Aorta (tissue), 5 donors: ENCODE measurements at places on chromosomes 3 and 15. TPM values are rescaled to one million over a fixed set of nuclear protein-coding genes. Genes with fewer than 3 reads are reported as not detected.

- no peaks in the 10 kb centered on the region for H3K27me3 ChIP-seq
- H3K36me3 ChIP-seq, result peaks cover 3% of the 10 kb centered on the region
- H3K4me3 ChIP-seq, result no peak overlapping the region
- DNase-seq, result no peak
- no peaks in the 10 kb centered on the region for H3K4me1 ChIP-seq
Observed at GRCh38 chr3:36484386-36484785, 104.1 kb downstream of the STAC start.

DNA sequence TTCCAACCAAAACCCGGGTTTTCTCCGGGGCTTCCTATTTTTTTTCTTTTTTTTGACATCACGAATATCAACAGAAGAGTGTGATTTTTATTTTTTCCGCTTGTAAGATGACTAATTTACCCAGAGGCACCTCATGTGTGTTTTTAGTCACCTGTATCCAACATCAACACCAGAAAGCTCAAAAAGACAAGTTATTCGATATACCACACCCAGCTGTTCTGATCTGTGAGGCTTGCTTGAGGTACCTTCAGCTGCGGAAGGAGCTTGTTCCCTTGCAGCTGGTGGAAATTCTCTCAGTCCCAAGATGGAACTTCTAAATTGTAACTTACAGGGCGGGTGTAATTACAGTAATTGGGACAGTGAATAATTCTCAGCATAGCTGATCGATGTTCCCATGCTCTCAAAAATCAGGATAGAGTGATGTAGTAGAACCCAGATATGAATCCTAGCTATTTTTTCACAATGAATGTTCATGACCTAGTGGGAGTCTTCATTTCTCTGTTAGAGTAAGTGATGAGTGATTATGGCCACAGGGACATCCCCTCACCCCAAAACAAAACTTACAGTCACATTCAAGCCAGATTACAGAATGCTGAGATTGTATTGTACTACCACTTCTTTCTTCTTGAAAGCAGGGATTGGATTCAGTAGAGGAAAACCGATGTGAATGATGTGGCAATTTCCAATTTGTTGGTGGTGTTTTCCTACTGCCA, 232.1 kb downstream of the AGBL1 start:
- H3K27ac ChIP-seq, result no peak overlapping the region
- no peak overlapping the region for H3K4me3 ChIP-seq
- H3K27me3 ChIP-seq, result peaks cover 1% of the 10 kb centered on the region
- no peaks in the 10 kb centered on the region for H3K36me3 ChIP-seq
- H3K4me1 ChIP-seq, result no peaks in the 10 kb centered on the region
- DNase-seq, result no peak

DNA sequence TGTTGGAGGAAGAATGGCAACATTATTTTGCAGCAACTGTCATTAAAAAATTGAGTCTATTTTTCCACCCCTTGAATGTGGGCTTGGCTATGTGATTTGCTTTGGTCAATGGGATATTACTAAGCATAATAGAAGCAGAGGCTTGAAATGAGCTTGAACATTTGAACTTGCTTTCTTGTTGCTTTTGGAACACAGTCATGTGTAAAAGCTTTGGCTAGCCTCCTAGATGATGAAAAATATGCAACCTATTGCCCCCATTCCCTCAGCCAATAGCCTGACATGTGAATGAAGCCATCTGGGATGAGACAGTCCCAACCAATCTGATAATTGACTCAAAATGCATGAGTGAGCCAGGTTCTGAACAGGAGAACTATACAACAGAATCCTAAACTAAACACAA, 78.4 kb downstream of the PLSCR2 start:
- no peak overlapping the region for H3K4me3 ChIP-seq
- H3K27me3 ChIP-seq, result no peaks in the 10 kb centered on the region
- no peaks in the 10 kb centered on the region for H3K36me3 ChIP-seq
- no peak for DNase-seq
- no peak overlapping the region for H3K27ac ChIP-seq

- H3K4me1 ChIP-seq, result no peaks in the 10 kb centered on the region
- H3K36me3 ChIP-seq, result no peaks in the 10 kb centered on the region
- H3K4me3 ChIP-seq, result no peak overlapping the region
- H3K27ac ChIP-seq, result no peak overlapping the region
- H3K27me3 ChIP-seq, result no peaks in the 10 kb centered on the region
- DNase-seq, result no peak
Observed at GRCh38 chr15:80328496-80328895, 75.7 kb upstream of the ARNT2 start.

- H3K27ac ChIP-seq, result no peak overlapping the region
- H3K36me3 ChIP-seq, result no peaks in the 10 kb centered on the region
- H3K27me3 ChIP-seq, result no peaks in the 10 kb centered on the region
- H3K4me3 ChIP-seq, result no peak overlapping the region
- no peak for DNase-seq
Observed at GRCh38 chr3:155323063-155323666, 29.7 kb upstream of the STRIT1 start.

GRCh38 chr3:55571913-55572312, 84.8 kb upstream of the WNT5A start:
- no peak overlapping the region for H3K4me3 ChIP-seq
- H3K4me1 ChIP-seq, result no peaks in the 10 kb centered on the region
- peak; percentile 79 for DNase-seq
- H3K27ac ChIP-seq, result no peak overlapping the region
- H3K36me3 ChIP-seq, result no peaks in the 10 kb centered on the region
- H3K27me3 ChIP-seq, result no peaks in the 10 kb centered on the region

- no peak for DNase-seq
- no peaks in the 10 kb centered on the region for H3K4me1 ChIP-seq
- H3K4me3 ChIP-seq, result no peak overlapping the region
- no peaks in the 10 kb centered on the region for H3K36me3 ChIP-seq
- H3K27me3 ChIP-seq, result no peaks in the 10 kb centered on the region
Observed at GRCh38 chr3:187015903-187016638, 85.7 kb downstream of the ST6GAL1 start.

TERC gene
- polyA plus RNA-seq, result not detected

STXBP5L gene
- not detected for polyA plus RNA-seq
